ENCODE measurements at places on chromosomes 2 and 18.
A peak's percentile ranks its signal among the peaks of the same experiment; 100 is the strongest.

DNA sequence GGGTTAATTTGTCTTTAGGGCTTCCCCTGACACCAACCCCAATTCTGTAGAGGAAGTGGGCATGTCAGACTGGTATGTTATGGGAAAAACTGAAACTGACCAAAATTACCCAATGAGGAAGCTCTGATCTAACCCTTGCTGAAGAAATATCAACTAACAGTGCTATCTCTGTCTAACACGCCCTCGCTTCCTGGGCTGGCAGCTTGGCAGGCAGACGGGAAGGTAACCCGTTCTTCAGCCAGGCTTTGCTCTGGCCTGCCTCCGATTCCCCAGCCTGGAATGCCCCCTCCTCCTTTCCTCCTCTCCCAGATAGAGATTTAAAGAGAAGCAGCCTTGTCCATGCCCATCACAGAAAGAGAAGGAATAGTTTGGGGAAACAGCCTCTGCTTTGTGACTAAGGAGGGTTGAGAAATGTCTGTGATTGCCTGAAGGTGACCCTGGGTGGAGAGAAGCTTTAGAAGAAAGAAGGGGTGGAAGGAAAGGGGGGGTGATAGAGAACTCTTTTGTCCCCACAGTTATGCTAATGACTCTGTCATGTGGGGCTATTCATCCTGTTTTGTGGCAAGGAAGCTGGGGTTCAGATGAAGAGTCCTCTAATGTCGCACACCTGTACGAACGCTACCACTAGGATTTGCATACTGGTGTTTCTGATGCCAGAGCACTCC, 15.4 kb downstream of the HK2 start:
- no peak for DNase-seq

DNA sequence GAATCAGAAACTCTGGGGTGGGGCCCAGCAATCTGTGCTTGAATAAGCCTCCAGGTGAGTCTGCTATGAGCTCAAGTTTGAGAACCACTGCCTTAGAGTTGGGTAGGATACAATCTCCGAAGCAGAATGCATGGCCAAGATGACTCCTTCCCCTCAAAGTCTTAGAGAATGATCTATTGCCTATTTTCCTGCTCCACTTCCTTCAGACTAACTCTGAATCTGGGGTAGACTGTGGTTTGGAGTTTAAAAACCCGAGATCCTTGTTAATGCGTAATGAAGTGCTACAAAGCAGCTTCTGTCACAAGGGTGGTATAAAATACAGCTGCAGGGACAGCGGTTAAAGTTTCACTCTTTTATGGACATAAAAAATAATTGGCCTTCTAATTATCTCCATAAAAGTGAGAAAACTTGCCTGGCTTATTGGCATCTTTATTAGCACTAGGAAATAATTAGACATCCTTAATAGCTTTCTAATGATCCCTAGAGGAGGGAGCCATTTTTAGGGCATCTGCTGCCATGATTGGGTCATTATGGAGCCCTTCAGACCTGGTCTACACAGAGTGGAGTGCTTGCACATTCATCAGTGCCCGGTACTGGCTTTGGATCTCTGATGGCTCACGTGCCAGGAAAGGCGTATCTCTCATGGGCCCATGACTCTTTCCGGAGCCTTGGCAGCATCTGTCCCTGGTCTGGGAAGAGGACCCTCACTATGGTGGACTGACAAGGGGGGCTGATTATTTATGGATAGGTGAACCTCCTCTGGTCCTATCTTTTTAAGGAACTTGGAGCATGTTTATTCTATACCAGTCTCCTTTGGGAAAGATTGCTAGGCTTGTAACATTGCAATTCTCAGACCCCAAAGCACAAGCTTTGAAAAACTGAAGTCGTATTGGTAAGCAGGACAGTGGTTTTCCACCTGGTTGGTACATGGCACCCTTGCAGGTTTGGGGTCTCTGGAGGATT, 28.2 kb downstream of the SIX2 start:
- no peak for DNase-seq

- no peak for DNase-seq
These were observed 148.5 kb downstream of the MYT1L start for GRCh38 chr2:2182551-2183071.

GRCh38 chr2:169526451-169526850, 16.9 kb downstream of the KLHL41 start:
- no peak for DNase-seq

- DNase-seq, result no peak
These were observed 46.4 kb upstream of the MTCL1 start for GRCh38 chr18:8658858-8659485.

DNA sequence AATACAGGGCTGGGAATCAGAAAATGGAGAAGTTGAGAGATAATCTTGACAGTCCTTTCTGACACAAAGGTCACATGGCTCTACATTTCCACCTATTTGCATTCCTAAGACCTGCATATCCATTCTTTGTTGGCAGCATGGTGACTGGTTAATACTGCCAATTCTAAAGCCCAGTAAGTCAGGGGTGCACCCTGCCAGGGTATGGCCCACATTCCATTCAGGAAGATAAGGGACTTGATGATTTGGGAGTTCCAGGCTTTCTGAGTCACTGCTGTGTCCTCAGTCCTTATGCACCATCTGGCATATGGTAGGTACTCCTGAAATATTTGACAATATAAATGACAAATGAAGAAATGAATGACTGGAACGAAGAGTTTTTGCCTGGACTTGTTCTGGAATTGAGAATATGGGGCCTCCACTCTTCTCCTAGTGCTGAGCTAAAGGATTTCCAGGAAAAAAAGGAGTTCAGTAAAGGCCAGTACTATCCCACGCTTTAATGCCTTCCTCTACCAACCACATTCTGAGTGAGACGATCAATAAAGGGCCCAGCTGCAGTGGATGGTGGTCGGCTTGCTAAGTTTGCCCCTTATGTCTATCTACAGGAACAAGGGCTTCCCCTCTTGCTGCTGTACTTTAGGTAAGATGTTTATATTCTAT, 31.7 kb upstream of the EIF2AK3 start:
- no peak for DNase-seq

DNA sequence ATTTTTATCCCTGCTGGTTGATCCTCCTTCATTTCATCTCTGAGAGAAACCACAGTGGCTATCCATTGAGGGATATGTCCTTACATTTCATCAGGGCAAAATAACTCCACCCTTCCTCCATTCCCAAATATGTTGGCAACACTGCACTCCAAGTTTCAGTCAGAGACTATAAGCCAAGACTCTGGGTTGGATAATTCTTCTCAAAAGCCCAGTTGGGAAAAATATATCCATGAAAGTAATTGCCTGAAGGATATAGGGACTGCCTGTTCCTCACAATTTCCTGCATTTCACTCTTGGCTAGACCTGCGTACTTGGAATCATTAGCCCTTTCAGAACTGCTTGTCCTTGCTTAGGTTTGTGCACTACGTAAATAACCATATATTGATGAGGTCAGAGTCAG, 27.9 kb upstream of the EPB41L3 start:
- no peak for DNase-seq

DNA sequence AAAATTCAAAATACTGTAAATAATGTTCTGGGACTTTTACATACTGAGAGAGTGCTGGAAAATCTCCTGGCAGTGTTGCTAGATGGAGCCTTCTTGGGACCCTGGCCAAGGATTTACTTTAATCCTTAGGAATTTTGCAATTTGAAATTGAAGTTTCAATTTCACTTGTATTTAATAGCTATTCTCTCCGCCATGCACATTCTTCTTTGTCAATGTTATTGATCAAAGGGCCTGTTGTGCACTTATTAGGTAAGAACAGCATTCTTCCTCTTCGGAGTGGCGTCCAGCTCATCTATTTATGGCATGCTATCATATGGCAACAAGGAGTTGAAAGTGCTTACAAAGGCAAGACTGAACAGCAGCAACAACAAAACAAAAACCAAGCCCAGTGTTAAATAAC, 40.1 kb upstream of the SOS1 start:
- DNase-seq, result no peak

DNA sequence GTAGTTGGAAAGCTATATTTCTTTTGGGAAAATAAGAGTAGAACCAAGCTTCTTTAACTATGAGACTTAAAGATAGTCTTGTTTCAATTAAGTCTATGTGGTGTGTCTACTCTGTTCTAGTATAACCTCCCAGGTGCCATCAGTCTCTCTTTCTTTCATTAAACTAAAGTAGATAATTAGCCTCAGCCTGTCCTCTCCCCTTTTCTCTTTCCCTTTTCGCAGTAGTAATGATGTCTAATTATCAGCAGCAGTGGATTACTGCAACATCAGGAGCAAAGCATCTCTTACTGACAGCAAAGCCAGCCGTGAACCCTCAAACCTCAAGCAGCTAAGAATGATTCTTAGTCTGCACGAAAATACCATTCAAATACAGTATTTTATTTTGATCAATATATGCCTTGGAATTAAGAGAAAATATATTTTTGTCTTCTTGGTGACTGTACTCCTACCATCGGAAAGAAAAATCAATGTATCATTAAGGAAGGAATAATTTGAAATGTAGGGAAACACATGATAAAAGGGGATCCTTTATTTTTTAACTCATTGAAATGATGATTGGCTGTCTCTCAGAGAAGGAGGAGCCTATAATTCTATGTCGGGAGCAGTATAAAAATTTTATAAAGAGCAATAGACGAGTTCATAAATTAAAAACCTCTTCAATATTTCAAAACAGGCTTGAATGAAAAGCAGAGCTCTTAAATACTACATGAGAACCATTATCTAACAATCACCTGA, 4.5 kb downstream of the NOL4 start:
- DNase-seq, result no peak

GRCh38 chr2:231780123-231780908, 766 bp downstream of the PDE6D start:
- peak; percentile 31 for DNase-seq

GRCh38 chr2:152171718-152172117, 3.8 kb downstream of the STAM2 start:
- no peak for DNase-seq

DNA sequence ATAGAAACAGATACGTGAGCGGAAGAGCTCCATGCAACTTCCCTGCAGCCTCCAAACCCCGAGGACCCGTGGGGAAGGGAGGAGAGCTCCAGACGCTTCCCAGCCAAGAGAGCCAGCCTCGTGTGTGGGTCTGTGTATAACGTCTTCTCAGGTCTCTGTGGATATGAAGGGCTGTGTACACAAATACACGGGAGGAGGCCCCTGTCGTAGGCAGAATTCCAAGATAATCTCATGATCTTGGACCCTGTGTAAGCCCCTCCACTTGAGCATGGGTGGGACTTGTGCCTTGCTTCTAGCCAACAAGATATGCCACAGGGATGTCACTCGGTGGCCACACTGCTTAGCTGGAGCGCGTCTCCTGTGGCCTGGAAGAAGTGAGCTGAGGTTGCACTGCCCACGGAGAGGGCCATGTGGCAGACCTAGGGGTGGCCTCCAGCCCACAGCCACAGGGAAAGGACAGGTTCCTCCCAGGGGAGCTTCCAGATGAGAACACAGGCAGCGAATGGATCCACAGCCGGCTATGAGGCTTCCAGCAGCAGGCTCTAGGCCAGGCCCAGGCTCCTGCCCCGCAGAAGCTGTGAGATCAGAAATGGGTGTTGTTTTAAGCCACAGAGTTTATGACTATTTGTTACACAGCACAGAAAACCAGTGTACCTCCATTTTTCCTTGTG, 15.6 kb upstream of the KLF11 start:
- no peak for DNase-seq

DNA sequence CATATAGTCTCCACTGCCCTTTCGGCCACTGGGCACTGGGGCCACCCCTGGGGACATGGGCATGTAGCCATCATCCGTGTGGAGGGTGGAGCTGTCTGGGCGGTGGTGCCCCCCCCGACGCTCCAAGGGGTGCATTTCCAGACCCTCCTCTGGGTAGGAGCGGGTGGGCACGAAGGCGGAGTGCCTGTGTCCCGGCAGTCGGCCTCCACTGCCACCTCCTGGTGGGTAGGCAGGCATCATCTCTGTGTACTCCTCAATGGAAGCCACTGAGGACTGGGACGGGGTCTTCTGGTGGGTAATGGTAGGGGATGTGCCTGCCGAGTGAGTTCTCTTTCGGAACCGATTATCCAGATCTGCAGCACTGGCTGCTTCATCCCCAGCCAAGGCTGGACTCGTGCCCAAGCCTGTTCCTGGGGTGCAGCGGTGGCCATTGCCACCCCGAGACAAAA, 2.8 kb downstream of the IRS1 start:
- DNase-seq, result peak; percentile 29

DNA sequence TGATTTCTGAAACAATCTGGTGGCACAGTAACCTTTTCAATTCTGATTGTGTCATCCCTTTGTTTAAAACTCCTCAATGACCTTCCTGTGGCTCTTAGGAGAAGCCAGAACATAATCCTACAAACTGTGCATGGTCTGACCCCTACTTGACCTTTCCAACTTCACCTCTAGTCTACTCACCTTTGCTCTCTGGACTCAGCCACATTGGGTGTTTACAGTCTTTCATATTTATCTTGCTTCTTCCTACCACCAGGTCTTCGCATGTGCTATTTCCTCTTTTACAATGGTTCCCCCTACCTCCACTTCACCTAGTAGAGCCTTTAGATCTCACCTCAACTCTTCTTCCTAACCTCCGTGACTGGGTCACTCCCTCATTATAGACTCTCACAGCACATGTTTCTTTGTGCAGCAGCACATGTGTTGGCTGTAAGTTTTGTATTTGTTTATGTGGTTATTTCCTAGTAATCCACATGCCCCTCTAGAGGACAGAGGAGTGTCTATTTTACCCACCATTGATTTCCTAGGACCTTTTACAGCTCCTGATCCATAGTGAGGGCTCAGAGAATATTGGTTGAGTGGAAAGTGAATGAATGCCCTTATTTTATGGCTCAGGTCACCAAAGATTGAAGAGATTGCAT, 320.8 kb upstream of the MEIS1 start:
- no peak for DNase-seq

DNA sequence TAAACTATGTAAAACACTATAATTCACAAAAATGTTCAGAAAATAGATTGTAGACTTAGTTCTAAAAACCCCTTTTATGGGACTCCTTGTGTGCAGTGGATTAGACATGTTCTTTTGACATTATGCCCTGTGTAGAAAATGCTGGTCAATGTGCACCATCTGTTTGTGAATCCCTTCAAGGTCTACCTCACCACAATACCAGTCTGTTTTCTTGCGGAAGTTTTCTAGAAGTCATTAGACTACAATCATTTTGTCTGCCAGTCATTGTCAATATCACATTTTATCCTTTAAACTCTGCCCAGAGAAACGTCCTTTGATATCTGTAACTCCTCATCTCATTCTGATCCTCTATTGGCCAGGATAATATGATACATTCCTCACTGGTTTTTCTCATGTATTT, 7.8 kb downstream of the ITGA4 start:
- no peak for DNase-seq

- no peak for DNase-seq
These were observed 600.8 kb upstream of the CDH2 start for GRCh38 chr18:28777756-28778155.

GRCh38 chr2:59733567-59733930, 819.9 kb downstream of the BCL11A start:
- no peak for DNase-seq

DNA sequence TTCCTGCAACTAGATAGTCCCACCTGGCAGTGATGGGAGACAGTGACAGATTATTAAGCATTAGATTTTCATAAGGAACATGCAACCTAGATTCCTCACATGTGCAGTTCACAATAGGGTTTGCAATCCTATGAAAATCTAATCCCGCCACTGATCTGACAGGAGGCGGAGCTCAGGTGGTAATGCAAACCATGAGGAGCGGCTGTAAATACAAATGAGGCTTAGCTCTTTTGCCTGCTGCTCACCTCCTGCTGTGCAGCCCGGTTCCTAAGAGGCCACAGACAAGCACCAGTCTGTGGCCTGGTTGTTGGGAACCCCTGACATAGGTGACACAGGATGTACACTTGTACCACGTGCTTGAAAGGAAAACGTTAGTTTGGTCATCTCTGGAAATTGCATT, 41.6 kb downstream of the CDH19 start:
- DNase-seq, result no peak
